ENCODE measurements at places on chromosomes 11 and 22.

DNA sequence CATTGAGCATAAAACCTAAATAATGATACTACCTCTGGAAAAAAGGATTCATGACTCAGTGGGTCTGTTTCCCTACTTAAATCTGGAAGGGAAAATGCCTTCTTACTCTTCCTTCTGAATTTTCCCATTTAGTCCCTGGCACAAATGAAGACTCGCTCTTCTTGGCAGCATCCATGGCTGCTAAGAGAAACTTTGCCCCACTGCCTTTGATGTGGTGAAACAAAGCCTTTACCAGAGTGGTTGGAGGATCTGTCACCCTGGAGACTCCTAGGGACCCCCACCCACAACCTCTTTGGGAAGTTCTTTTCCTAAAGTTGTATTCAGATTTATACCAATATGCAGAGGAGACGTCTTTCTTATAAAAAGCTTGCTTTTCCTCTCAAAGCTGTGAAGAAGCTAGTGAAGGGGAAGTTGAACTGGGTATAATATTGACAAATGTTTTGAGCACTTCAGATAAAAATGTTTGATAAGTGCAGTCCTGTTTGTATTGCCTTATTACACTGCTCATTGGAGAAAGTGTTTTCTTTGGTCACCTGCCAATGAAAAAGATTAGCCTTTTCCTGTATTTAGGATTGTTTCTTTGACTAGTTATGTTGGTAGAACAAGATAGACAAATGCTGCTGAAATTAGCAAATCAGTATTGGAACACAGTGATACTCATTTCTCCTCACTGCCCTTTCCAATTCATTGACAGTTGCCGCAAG, 77.3 kb downstream of the ARFGAP2 start:
- DNase-seq = no peak

DNA sequence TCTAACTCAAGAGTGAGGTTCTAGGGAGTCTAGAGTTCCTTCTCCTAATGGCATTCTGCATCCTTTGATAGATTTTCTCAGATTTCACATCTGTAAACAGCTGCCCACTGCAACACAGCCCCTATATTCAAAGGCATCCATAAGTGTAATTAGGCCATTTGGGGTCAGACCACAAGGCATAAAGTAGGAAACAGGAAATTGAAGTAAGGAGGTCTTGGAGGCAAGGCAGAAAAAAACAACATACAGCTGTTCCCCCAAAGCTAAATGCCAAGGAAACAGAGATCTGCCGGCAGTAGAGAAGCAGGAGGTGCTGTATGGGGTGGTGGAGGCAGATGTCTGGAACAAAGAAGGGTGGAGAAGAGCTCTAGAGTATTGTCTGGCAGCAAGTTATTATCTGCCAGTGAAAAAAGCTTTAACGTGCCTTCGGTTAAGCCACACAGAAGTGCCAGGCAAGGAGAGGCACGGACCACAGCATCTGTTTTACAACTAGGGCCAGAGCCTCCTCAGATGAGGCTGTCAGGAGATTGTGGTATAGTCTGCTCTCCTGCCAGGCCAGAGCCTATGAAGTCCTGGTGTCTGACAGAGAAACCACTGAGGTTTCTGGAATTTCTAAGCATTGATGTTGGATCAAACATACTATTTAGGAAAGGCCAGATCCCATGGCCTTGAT, 100.2 kb upstream of the CHRM4 start:
- no peak for DNase-seq

DNA sequence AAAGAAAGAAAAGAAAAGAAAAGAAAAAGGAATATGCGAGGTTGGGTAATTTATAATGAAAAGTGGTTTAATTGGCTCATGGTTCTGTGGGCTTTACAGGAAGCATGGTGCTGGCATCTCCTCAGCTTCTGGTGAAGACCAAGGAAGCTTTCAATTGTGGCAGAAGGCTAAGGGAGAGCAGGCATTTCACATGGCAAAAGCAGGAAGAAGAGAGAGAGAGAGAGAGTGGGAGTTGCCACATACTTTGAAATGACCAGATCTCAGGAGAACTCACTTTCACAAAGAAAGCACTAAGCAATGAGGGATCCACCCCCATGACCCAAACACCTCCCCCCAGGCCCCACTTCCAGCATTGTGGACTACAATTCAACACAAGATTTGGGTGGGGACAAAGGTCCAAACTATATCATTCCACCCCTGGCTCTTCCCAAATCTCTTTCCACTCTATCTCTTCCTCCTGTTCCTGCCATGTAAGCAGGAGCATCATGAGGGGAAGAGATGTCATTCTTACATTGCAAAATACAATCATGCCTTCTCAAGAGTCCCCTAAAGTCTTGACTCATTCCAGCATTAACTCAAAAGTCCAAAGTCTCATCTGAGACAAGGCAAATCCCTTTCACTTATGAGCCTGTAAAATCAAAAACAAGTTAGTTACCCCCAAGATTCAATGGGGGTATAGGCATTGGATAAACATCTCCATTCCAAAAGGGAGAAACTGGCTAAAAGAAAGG, 38.9 kb downstream of the LINC01488 start:
- DNase-seq = no peak

- no peak for DNase-seq
Measured at GRCh38 chr11:86418917-86419316, 44.2 kb downstream of the CCDC81 start.

- DNase-seq = no peak
Measured at GRCh38 chr22:30636226-30637077, 871 bp downstream of the SLC35E4 start.

DNA sequence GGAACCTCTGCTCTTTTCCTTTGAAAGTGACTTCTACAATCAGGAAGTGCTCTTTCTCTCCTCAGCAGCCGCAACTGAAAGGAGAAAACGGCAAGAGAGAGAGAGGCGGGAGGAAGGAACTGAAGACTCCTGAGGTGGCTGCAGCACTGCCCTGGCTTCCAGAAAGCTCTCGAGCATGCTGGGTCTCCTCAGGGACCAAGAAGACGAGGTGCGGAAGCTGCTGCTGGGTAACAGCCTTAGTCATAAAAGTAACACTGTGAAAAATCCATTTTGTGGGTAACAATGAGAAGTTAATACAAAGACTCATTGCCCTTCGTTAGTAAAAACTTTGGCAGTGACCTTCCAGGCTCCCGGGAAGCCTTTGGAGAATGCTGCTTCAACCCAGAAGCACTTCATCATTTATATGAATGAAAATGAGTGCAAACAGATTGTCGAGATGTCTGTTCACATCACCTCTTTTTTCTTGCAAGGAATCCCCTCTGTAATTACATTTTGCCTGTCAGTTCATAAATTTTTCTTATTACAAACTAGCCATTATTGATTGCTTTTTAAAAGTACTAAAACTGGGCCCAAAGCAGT, 473.4 kb downstream of the SOX6 start:
- no peak for DNase-seq

GRCh38 chr11:76810151-76810853, 27.1 kb downstream of the TSKU start:
- no peak for DNase-seq

GRCh38 chr11:120590472-120590871, 78.9 kb downstream of the GRIK4 start:
- DNase-seq = no peak

DNA sequence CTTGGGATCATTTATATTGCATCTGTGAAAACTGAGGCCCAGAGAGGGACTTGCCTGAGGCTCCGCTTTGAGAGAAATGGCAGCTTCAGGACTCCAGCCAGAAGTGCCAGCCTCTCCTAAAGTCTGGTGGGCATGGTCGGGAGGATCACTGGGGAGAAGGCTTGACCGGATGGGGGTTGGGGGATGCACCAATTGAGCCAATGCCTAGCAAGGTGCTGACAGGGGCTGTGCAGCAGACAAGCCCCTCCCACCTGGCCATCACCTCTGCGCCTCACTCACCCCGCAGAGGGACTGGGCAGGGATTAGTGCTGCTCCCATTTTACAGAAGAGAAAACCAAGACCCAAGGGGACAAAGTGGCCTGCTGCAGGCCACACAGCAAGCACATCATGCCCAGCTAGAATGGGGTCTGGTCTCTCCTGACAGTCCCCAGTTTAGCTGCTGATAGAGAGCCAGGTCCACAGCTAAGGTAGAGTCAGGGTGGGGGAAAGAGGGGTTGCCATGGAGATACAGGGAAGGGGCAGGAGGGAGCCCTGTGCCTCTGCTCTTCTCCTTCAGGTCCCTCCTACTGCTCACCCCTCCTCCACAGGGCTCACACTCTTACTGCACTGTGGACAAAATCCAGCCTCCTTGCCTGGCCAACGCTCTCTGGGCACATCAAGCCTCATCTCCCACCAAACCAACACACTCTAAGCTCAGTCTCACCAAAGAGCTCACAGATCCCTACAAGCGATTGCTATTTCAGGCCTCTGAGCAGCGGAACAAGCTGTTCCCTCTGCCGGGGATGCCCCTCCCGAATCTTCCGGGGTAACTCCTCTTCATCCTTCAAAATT, 29.5 kb downstream of the TEF start:
- no peak for DNase-seq

DNA sequence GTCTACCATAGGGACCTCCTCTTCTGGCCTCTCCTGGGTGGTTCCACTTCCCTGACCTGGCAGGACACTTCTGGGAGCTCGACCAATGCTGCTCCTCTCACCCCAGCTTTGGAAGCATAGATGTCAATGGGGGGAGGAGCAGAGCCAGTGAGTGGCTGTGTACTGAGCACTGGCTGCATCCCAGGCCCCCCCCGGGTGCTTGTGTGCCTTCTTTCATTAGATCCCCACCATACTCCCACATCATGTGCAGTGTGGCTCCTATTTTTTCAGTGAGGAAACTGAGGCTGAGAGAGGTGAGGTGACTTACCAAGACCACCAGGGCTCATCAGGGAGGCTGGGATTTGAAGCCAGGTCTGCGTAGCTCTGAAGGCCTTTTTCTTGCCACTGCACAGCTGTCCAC, 44.3 kb downstream of the LRRC32 start:
- no peak for DNase-seq

DNA sequence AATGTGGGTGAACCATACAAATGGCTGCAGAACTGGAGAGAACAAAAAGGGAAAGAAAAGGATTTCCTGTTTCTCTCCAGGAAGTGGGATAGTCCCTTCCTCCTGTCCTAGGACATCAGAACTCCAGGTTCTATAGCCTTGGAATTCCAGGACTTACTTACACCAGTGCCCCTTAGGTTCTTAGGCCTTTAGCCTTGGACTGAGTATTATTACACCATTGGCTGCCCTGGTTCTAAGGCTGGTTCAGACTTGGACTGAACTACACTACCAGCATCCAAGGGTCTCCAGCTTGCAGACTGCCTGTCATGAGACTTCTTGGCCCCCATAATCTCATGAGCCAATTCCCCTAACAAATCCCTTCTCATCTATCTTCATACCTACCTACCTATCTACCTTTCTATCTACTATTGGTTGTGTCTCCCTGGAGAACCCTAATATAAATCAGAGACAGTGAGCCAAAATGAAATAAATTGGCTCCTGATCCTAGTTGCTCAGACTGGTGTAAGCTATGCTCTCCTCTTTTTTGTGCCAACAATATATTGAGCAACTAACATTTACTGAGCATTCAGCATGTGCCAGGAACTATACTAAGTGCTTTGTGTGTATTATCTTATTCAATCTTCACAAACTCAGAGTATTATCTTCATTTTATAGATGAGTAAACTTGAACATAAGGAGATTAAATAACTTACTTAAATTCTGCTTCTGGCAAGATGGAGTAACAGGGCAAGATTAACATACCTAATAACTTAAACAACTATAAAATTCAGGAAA, 303.7 kb downstream of the TTC28 start:
- no peak for DNase-seq

DNA sequence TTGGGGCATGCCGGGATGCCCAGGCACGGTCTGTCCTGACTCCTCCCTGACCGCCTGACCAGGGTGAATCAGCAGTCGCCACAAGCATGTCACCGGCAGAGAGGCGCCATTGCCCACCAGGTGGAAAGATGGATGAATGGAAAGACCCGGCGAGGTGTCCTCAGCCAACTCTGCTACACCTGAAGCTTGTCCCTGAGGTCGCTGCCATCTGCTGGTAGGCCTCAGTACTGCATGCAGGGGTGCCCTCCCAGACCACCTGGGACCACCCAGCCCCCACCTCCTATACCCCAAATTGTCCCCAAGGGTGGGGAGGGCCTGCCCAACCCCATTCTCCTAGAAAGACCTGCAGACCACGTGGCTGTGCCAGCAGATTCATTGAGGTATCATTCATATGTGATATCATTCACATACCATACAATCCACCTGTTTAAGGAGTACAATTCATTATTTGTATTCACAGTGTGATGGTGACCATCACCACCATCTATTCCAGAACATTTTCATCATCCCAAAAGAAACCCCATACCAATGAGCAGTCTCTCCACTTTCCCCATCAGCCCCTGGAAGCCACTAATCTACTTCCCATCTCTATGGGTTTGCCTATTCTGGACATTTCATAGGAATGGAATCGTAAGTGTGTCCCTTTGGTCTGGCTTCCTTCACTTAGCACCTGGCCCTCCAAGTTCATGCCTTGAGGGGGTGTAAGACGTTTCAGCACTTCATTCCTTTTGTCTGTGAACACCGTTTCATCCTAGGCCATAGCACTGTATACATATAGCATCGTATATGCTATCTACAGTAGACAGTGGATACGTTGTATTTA, 17.5 kb downstream of the FGF3 start:
- DNase-seq = no peak

DNA sequence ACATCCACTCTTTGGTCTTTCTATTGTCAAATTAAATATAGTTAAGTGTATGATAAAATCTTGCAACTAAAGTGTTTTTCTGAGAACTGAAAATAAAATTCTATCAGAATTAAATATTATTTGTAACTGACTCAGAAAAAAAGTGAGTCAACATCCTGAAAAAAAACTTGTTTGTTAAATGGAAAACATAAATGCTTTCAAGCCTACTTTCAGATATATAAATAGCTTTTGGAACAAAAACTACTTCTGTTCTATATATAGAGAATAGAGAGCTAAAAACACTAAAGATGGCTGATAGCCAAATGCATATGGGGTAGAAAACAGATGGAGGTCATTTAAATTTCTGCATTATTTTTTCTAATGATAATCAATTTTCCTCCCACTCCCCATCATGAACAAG, 61.8 kb downstream of the PIK3C2A start:
- DNase-seq = no peak

- no peak for DNase-seq
Measured at GRCh38 chr11:68532727-68533369, 72.3 kb downstream of the PPP6R3 start.

GRCh38 chr22:35727436-35727835, 9.8 kb downstream of the APOL5 start:
- DNase-seq = no peak

- no peak for DNase-seq
Measured at GRCh38 chr11:12287009-12287373, 90.4 kb upstream of the PARVA start.
